ENCODE measurements at places on chromosomes 3 and 15.
A peak's percentile ranks its signal among the peaks of the same experiment; 100 is the strongest.

DNA sequence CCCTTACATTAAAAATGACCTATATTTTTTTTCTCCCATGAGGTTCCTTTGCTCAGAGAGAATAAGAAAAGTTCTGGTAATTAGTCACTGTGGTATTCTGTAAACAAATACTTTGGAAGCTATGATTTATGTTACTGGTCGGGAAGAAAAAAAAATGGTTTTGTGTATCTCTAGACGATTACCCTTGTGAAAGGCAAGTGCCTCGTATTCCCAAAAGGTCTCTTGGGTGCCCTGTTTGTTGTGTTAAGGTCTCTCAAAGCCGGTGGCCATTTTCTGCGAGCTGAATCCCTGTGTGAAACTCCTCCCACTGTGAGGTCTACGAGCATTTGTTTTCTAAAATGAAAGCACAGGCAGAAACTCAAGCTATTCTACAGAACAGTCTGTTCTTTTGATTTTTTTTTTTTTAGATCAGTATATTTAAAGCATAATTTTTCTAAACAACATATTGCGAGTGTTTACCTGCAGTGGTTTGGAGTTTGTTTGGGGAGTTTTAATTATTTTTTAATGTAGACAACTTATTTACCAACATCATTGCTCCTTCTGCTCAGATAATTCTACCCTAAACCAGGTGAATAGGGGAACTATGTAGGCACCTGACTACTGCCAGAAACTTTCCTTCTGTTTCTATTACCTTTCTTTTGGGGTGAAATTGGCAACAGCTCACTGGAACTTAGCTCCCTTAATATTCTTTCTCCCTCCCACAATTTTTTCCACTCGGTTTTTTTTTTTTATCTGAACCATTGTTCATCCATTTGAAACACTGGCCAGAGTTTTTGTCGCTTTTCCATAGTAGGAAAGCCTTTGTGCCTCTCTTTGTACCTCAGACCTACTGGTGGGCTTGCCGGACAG is 44.0 kb downstream of the ZBTB38 start:
- peak; percentile 74 for DNase-seq

DNA sequence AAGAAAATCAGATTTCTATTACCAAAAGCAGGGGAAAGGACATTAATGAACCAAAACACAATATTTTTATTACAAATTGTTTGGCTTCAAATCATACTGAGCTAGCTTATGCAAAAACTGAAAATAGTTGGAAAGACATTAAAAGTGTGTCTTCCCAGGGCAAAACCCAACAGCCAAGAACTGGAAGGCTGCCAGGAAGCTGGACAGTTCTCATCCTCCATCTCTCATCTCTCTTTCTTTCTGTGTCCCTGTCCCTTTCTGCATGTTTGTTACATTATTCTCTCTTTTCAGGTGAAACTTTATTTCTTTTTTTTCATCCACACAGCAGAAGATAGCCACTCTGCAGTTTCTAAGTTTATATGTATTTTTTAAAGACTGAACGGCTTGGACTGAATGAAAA is 41.1 kb upstream of the SNTN start:
- no peak for DNase-seq

DNA sequence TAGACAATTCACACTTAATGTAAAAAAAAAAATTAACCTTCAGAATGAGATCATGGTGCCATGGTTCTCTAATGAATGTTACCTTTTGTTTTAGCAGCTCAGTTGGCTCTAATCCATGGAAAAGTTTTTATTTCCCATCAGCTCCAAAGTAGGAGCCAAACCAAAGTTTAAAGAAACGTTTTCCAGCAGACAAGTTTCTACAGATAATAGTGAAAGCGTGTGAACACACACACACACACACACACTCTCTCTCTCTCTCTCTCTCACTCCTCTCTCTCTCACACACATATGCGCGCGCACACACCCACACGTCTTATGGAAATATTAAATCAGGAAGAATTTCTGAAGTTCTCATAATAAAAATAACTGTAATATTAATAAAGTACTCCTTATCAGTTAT is 46.9 kb downstream of the MBNL1 start:
- DNase-seq = no peak

DNA sequence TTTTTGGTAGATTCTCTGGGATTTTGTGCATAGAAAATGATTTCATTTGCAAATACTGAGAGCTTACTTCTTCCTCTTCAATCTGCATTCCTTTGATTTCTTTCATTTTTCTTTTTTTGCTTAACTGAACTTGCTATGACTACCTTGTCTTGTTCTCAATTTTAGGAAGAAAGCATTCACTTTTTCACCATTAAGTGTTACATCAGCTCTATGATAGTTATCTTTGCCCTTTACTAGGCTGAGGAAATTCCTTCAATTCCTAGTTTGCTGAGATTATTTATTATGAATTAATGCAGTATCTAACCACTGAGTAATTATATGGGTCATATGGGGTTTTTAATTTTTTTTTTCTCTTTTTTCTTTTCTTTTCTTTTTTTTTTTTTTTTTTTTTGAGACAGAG is 172.8 kb downstream of the PEAK1 start:
- no peak for DNase-seq

DNA sequence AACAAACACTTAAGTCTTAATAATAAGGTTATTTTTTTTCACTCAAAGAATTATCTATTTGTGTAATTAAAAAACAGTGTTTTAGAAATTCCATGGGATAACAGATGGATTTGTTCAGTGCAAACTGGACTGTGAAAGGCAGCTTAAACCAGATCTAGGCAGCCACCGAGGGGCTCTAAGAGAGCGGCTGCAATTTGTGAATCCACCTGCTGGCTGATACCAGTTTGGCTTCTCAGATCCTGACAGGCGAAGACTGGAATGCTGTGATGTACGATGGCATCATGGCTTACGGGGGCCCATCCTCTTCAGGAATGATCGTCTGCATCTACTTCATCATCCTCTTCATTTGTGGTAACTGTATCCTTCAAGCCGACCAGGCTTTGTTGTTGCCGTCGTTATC is 119.6 kb downstream of the CHDH start:
- DNase-seq = no peak

- DNase-seq = no peak
Measured at GRCh38 chr15:87901926-87902690, 354.4 kb downstream of the NTRK3 start.

DNA sequence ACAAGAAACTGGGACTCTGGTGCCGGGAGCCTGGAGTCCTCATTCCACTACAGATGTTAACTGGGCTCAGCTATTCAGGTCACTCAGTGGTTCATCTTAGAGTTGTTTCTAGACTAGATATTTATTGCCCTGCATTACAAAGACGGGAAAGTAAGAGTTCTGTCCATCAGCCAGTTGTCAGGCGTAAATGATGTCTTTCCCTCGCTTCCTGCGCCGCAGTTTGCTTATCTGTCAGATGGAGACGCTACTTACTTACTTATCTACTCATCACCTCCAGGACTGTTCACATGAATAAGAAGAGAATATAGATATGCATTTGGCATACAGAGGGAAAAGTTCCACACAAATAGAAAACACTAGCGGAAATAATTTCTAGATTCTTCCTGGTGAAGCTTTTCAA is 47.8 kb upstream of the CGNL1 start:
- DNase-seq = no peak

DNA sequence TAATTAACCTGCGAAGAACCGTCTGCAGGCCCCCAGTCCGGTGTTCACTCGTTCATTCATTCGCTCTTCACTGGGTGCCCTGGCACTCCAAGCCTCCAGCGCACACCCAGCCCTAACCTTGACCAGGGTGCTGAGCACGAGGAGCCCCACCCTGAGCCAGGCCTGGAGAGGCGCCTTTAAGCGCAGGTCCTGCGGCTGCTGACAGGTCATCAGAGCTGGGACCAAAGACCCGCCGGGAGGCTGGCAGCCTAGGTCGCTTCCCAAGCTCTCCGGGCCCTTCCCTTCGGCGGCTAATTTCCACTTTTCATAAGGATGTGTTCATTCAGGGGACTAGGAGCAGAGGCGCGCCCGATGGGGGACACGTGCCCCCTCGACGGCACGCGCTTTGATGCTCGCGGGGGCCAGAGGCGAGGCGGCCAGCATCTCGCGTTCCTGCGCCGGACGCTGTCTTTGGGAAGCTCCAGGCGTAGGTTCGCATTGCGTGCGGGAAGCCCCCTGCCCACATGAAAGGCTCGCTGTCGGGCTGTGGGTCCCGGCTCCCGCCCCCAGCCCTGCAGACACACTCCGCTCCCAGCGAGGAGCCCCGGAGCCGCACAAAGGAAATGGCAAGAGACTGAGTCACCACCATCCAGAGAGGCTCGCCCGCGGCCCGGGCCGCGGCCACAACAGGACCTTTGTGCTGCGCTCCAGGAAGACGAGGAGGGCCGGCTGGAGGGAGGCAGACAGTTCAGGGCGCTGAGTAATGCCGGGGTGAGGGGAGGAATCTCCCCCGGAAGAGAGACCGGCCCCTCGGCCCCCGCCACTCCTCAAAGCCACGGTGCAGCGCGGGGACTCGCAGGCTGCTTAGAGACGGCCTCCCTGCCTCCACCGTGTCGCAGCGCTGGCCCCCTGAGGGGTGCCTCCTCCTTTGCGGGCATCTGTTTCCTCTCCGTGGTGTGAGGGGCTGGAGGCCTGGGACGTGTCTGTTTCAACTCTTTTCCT is 266.4 kb upstream of the HES1 start:
- DNase-seq = peak; percentile 70

DNA sequence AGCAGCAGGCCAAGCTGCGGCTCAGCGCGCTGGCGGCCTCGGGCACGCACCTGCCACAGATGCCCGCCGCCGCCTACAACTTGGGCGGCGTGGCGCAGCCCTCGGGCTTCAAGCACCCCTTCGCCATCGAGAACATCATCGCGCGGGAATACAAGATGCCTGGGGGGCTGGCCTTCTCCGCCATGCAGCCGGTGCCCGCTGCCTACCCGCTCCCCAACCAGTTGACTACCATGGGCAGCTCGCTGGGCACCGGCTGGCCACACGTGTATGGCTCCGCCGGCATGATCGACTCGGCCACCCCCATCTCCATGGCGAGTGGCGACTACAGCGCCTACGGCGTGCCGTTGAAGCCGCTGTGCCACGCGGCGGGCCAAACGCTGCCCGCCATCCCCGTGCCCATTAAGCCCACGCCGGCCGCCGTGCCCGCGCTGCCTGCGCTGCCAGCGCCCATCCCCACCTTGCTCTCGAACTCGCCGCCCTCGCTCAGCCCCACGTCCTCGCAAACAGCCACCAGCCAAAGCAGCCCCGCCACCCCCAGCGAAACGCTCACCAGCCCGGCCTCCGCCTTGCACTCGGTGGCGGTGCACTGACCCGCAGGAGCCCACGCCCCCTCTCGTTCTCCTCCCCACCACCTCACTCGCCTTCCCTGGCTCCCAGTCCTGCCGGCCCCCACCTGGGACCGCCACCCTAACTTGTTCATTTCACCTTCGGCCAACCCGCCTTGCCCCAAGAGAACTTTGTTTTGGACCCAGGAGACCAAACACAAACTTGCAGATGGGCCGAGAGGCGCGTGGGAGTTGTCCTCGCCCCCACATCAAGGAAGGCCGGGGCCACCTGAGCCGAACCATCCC is 1.5 kb downstream of the FOXB1 start:
- no peak for DNase-seq

GRCh38 chr15:69652751-69653305 is 200.2 kb downstream of the RPLP1 start:
- no peak for DNase-seq

GRCh38 chr15:79406210-79406609 is 25.9 kb upstream of the MINAR1 start:
- no peak for DNase-seq

- DNase-seq = no peak
Measured at GRCh38 chr3:98806521-98806920, 43.4 kb downstream of the ST3GAL6 start.

- DNase-seq = no peak
Measured at GRCh38 chr15:59399465-59400102, 26.9 kb upstream of the MYO1E start.

GRCh38 chr15:38229705-38230310 is 22.8 kb upstream of the SPRED1 start:
- DNase-seq = no peak

DNA sequence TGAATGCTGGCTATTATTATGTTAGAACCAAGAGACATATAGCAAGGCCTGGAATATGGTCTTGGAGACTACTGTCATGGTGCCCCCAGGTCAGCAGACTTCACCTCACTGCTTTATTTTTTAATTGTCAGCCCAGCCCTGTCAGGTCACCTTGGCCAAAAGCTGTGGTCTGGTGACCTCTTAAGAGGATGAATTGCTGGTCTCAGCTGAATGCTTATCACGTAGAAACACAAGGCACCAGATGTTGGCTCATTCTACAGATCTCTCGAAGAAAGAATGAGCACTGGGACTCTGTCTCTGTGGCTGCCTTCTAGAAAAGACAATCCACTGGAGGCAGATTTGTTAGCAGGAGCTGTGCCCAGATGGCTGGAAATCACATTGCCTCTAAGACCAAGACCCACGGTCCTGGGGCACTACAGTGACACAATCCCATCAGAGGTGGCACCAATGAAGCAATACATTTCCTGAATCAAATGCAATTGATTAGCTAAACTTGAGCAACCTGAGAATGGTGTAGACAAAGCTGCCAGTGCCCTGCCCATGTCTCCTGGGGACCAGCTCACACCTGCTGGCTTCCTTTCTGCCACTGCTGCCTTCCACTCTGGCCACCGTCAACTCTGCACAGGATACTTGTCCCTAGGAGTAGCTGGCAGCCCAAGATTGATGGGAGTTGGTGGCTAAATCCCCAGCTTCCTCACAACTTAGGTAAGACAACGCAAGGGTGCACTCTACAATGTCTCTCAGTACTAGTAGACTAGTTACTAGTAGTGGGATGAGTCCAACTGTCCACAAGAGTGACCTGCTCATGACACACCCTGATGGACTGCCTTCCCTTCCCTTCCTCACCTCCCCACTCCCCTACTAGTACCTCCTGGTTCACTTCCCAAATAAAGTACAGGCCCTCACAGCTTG is 384.9 kb upstream of the PROK2 start:
- no peak for DNase-seq

DNA sequence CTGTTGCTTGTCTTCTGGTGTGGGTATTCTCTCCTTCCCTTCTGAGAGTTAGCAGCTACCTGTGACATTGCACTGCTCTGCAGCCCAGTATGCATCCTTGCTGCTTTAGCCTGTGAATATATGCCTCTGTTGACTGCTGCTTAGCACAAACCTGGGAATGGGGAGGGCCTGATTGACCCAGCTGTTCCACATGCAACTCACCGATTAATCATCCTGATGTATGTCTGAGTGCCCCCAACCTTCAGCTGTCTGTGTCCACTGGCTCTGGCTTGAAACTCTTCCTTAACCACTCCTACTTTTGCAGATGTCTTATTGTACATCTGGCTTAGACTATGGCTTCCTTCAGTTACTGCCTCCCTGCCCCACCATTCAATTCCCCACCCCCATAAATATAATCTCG is 119.1 kb downstream of the RASA2 start:
- no peak for DNase-seq

DNA sequence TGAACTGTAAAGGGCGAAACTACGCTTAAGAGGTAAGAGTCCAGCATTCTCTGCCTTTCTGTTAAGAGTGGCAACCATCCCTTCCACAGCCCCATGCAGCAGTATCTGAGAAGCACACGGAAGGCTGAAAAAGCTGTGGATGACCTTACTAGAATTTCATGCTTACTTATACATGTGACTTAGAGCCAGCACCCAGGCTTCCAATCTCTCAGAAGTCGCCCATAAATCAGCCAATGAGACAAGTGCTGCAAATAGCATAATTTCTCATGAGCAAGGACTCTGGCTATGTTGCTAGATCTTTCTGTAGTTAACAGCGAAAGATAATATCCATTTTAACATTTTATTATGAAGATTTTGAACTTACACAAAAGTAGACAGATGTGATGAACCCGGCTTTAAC is 65.3 kb downstream of the IGF2BP2 start:
- DNase-seq = no peak

- no peak for DNase-seq
Measured at GRCh38 chr15:61917457-61917856, 142.8 kb downstream of the VPS13C start.

- peak; percentile 94 for DNase-seq
Measured at GRCh38 chr3:128416578-128417211, 50.0 kb downstream of the DNAJB8 start.
